ENCODE measurements at places on chromosomes 7 and 10. TPM values are rescaled to one million over a fixed set of nuclear protein-coding genes. Genes with fewer than 3 reads are reported as not detected.

DNA sequence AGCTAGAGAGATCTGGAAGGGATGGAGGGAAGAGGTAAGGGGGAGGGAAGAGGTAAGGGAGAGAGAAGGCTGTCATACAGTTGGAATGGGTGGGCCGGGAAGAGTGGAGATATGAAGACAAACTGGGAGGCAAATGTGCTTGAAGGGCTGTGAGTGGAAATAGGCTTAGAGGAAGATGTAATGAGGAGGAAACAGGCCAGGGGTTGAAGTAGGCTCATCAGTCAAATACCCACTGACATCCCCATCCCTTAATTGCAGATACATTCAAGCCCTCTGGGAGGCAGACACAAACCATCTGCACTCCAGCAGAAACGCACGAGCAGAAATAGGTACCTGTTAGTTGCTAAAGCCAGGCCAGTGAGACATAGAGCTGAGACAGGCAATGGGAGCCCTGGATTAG lies 2.1 kb downstream of the SYNPO2L start:
- DNase-seq, result no peak

GRCh38 chr10:119209035-119209735 lies 1.8 kb downstream of the GRK5 start:
- DNase-seq, result peak; percentile 84

DNA sequence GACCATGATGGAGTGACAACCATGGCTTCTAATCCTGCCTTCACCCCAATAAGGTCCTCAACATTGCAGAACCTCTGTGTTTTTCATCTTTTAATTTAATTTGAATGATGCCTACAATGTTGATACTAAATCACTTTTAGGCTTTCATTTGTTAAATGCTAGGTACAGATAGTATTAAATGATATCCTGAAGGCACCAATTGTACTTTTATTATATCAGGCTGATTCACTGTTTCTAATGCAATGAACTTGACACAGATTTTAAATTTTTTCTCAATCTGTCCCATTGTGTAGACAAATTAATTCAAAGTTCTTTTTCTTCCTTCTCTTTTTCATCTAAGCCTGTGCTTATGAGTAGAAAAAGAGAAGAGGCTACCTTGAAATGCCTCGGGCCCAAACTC lies 5.2 kb downstream of the EPDR1 start:
- DNase-seq, result no peak

GRCh38 chr7:115494529-115495147 lies 535.9 kb downstream of the TFEC start:
- no peak for DNase-seq

DNA sequence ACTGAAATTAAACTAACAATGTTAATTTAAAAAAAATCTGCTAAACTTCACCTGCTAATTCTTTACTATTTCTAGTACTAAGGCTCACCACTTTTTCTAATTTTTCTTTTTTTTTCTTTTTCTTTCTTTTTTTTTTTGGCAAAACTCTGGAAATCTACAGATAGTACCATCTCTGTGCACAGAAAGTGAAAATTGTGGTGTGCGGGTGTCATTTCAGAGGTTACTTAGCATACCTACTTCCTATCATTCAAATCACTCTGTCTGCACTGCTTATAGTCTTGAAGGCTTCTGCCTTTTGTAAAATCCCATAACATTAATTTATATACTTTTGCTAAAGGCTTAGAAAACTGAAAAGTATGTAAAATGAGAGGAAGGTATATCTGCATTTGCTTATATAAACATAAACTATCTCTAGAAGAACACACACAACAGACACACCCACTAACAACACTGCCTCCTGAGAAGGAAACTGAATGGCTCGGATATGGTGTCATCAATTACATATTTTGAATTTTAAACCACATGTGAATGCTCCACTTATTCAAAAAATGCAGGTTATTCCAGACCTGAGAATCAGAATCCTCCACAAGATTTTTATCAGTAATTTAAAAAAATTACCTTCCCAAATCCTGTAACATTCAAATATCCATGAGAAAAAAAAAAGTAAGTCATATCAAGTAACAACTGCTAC lies 229.5 kb downstream of the PARD3 start:
- DNase-seq, result no peak

GRCh38 chr7:33849004-33849403 lies 56.3 kb upstream of the BMPER start:
- DNase-seq, result no peak

DNA sequence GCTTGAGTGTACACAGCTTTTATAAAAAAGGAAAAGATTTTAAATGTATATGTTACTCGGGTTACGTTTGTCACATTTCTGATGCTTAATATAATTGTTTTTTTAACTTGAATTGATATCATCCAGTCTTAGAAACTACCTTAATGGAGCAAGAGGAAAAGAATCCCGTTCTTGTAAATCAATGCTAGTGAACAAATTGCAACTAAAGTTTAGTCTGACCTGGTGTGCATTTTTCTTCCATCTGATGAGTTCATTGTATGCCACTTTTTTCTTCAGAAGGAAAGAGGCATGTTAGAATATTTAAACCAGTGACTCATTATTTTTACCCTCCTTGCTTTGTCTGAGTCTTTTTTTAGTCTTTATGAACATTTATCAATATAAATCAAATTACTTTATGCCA lies 34.7 kb downstream of the NET1 start:
- no peak for DNase-seq

DNA sequence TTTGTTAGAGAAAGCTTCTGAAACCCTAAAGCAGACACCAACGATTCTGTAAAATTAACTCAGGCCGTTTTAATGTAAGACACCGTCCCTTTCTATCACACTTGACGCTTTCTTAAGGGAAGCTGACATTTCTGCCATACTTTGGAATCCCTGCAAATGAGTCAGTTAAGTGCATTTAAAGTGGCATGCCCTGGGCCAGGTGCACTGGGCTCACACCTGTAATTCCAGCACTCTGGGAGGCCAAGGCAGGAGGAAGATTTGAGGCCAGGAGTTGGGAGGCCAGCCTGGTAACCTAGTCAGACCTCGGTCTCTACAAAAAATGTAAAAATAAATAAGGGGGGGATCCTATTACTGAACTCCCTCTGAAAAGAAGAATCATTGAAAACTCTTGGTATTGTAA lies 4.4 kb downstream of the UBE2H start:
- no peak for DNase-seq

DNA sequence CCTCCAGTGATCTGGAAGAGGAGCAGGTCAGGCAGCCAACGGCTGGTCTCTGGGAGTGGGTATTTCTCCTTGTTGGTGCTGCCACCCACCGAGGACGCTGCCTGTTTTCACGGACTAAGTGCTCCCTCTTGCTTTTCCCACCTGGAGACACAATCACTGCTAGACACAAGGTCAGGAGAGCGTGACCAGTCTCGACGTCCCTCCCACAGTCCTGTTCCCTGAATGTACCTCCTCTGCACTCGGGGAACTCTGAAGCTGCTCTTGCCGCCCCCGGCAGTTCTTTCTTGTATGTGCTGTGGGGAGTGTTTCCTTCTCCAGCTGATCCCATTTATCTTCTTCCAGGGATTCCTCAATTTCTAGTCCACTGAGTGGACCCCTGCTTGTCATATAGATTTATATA lies 89.4 kb downstream of the CYTH3 start:
- DNase-seq, result no peak

GRCh38 chr7:71486856-71487628 lies 355.1 kb downstream of the GALNT17 start:
- no peak for DNase-seq

GRCh38 chr7:47683485-47683898 lies 101.6 kb upstream of the TNS3 start:
- no peak for DNase-seq

DNA sequence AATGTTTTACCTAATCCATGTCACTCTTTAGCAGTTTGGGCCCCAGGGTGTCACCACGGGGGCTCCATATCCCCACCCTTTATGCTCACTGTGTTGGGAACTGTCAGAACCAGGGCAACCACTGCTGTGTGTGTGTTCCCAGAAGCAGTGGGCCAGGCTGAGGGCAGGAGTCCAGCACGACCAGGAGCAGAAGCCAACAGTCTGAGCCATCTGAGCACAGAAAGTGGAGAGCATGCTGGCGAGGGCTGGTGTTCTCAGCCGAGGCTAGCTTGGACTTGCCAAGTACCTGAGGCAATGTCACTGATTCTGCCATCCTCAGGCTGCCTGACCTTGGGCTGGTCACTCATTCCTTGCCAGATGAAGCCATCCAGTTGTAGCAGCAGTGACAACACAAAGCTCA lies 285.0 kb downstream of the BMPER start:
- DNase-seq, result peak; percentile 29

- peak; percentile 65 for DNase-seq
Observed at GRCh38 chr10:44963772-44964633, 4.4 kb downstream of the RASSF4 start.

- DNase-seq, result peak; percentile 60
Observed at GRCh38 chr7:150986099-150986512, 4.7 kb upstream of the NOS3 start.

DNA sequence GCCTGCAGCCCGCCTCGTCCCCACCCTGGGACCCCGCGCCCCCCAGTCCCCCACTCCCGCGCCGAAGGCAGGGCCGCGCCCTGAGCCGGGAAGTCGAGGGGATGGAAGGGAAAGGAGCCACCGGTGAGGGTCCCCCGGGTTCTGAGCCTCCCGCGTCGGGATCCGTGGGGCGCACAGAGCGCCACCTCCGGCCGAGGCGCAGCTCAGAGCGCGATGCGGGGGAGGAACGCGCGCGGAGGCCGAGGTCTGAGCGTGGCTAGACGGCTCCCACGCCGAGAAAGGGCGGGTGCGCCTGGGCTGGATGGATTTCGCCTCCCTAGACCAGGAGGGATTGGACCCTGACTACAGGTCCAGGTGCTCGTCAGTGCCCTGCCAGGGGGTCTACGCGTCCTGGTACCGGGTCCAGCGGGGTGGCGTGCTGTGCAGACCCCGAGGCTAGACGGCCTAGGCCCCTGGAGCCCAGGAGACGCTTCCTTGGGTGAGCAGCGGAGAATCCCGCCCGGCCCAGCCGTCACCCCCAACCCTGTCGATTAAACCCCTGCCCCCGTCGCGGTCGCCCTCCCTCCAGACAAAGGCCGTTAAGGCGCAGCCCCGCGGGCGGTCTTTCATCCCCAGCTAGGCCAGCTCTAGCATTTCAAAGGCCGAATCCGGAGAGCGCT lies 986 bp upstream of the PDGFA start:
- no peak for DNase-seq

- no peak for DNase-seq
Observed at GRCh38 chr7:70557338-70557737, 574.6 kb upstream of the GALNT17 start.

- no peak for DNase-seq
Observed at GRCh38 chr7:85850381-85850780, 663.5 kb upstream of the SEMA3D start.

DNA sequence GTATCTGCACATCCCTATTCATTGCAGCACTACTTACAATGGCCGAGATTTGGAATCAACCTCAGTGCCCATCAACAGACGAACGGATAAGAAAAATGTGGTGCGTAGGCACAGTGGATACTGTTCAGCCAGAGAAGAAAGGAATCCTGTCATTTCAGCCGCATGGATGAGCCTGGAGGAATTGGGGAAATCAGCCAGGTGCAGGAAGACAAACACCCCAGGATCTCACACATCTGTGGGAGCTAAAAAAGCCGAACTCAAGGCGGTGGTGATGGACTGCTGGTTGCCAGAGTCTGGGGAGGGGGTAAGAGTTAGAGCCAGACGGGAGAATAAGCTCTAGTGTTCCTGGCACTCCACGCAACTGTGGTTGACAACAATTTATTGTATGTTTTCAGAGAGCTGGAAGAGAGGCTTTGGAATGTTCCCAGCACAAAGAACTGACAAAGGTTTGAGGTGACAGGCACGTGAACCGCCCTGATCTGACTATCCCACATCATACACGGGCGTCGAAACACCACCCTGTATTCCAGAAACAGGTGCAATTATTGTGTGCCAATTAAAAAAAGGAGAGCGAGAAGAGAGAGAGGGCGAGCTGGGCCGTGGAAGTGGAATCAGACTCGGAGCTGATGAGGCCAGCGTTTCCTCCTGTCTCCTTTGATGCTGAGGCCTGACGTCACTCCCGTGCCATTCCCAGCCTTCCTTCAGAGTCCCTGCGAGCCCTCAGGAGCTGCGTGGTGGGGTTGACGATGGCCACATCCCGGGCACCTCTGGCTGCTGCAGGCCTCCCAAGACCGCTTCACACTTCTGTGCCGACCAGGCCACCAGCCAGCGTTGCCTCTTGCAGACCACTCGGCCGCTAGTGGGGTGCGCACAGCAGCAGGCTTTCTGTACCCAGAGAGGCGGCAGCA lies 189.5 kb downstream of the DNAJB6 start:
- no peak for DNase-seq

- no peak for DNase-seq
Observed at GRCh38 chr7:140876519-140877248, 48.0 kb downstream of the BRAF start.

- DNase-seq, result no peak
Observed at GRCh38 chr7:831596-832166, 595 bp upstream of the SUN1 start.

Gene SEMA3D
- total RNA-seq, result 0.30 TPM

Gene SAP25
- total RNA-seq, result not detected

Gene PSD
- total RNA-seq, result 0.21 TPM

Gene NAT16
- total RNA-seq, result not detected

Gene LBX1
- not detected for total RNA-seq

Gene TMEM273
- total RNA-seq, result 16.0 TPM

Gene VWC2
- 5.2 TPM for total RNA-seq

Gene NKX2-3
- not detected for total RNA-seq

Gene SLC18A3
- not detected for total RNA-seq

Gene CDK5
- total RNA-seq, result 8.1 TPM

Gene COPG2
- 23.2 TPM for total RNA-seq
